Myocyte (in vitro differentiated cells): ENCODE measurements at places on chromosomes 2 and 18. TPM values are rescaled to one million over a fixed set of nuclear protein-coding genes. Genes with fewer than 3 reads are reported as not detected.

Gene GALNT14
- total RNA-seq = not detected in 2 replicates

Gene ADGRF3
- total RNA-seq = 1.1 TPM in 1 of 2 replicates, not detected in the other

Gene C2orf66
- total RNA-seq = not detected in 2 replicates

Gene PJVK
- 4.9 and 5.4 TPM in 2 replicates for total RNA-seq

Gene SH3BP4
- total RNA-seq = 20.0 and 27.4 TPM in 2 replicates

Gene ANKRD30B
- 0.88 and 1.6 TPM in 2 replicates for total RNA-seq

Gene TMEM247
- not detected in 2 replicates for total RNA-seq

Gene BCL2
- total RNA-seq = 2.2 and 4.2 TPM in 2 replicates

Gene CDK5R2
- total RNA-seq = 0.45 and 0.47 TPM in 2 replicates

Gene CHRNG
- 697 and 1,132 TPM in 2 replicates for total RNA-seq

Gene TNFRSF11A
- not detected in 2 replicates for total RNA-seq

Gene STARD6
- total RNA-seq = not detected in 2 replicates

Gene DSG1
- not detected in 2 replicates for total RNA-seq

Gene GPR35
- 0.56 and 1.7 TPM in 2 replicates for total RNA-seq

Gene CLIP4
- 126 and 129 TPM in 2 replicates for total RNA-seq

Gene PID1
- 8.5 and 9.0 TPM in 2 replicates for total RNA-seq

Gene GAL3ST2
- total RNA-seq = 0.47 TPM in 1 of 2 replicates, not detected in the other

Gene UGT1A4
- not detected in 2 replicates for total RNA-seq

Gene CABLES1
- total RNA-seq = 8.2 and 9.7 TPM in 2 replicates

Gene CIB4
- not detected in 2 replicates for total RNA-seq

Gene CDH2
- 19.3 and 21.2 TPM in 2 replicates for total RNA-seq
